NCI-H510A treated with DMSO at 0.1 percent for 48 hours (cell line): ENCODE measurements at places on chromosomes 7 and 10.

- no peak for DNase-seq
Observed at GRCh38 chr10:101447477-101447876, 93.5 kb downstream of the BTRC start.

- no peak for DNase-seq
Observed at GRCh38 chr7:50211130-50212015, 93.1 kb upstream of the IKZF1 start.

DNA sequence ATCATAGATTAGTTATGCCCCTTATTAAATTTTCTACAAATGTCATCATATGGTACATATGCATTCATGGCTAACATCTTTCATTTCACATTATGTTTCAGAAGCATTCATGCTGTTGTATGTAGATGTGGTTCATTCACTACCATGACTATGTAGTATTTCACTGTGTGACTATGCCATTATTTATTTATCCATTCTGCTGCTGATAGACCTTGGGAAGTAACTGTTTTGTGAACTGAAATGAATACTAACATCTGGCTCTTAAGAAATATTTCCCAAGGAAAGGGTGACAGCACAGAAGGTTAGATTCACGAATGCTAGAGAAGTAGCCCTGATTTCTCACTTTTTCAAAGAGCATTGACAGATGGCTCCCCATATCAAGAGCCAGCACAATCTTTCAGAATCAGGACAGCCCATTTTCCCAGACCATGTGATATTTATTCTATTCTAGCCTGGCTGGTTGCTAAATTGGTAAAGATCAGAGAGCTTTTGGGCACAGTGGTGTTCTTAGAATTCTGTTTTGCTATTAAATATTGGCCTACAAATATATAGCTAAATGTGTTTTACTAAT is 157.4 kb downstream of the DYNC1I1 start:
- no peak for DNase-seq

DNA sequence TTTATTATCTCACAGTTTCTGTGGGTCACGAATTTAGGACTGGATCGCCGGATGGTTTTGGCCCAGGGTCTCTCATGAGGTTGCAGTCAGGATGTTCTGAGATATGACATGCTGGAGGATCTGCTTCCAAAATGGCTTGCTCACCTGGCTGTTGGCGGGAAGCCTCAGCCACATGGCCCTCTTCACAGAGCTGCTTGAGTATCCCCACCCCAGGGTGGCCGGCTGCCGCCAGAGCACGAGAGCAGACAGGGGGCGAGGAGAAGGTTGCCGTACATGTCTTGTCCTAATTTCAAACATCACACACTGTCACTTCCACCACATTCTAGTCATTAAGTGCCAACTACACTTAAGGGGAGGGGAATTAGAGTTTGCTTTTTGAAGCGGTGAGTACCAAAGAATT is 365.8 kb downstream of the FGFR2 start:
- no peak for DNase-seq

GRCh38 chr10:12019283-12019971 is 23.2 kb downstream of the UPF2 start:
- DNase-seq, result no peak

DNA sequence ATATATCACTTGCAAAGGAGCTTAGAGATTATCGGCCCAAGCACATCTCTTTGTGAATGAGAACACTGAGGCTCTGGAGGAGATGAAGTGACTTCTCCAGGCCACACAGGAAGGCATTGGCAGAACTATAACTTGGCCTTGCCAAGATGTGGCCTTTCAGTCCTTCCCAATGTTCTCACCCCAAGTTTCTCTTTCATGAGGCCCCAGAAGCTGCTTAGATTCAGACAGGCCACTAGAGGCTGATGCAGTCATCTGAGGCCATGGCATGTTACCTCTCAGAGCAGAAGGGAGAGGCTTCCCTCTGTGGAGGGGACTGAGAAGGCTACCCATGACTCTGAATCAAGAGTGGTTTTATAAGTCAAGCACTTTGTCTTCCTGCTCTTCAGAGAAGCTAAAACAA is 1003.7 kb downstream of the LRMDA start:
- no peak for DNase-seq

GRCh38 chr10:60974463-60975149 is 30.6 kb upstream of the RHOBTB1 start:
- no peak for DNase-seq

DNA sequence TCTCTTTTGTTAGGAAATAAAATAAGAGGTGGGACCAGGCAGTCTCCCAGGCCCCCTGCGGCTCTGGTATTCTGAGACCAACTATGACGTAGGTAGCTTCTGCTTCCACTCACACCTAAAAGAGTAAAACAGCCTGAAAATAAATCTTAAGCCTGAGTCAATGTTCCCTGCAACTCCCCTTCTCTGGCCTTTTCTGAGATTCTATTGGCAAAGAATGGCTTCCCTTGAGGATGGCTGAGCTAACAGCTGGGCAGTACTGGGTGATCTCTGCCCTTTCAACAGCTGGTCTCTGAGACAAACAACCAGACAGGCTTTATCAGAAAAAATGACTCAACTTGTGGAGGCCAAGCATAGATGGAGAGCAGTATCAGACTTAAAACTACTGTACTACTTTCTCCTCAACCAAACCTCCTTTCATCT is 58.7 kb downstream of the CREB3L2 start:
- no peak for DNase-seq

- DNase-seq, result no peak
Observed at GRCh38 chr7:990352-990932, 7.5 kb downstream of the CYP2W1 start.

- DNase-seq, result no peak
Observed at GRCh38 chr7:104931181-104931781, 82.7 kb upstream of the KMT2E start.

- DNase-seq, result peak; percentile 26
Observed at GRCh38 chr7:110065121-110065520, 1025.8 kb upstream of the LRRN3 start.

- DNase-seq, result no peak
Observed at GRCh38 chr7:2387897-2388636, 15.3 kb upstream of the CHST12 start.

DNA sequence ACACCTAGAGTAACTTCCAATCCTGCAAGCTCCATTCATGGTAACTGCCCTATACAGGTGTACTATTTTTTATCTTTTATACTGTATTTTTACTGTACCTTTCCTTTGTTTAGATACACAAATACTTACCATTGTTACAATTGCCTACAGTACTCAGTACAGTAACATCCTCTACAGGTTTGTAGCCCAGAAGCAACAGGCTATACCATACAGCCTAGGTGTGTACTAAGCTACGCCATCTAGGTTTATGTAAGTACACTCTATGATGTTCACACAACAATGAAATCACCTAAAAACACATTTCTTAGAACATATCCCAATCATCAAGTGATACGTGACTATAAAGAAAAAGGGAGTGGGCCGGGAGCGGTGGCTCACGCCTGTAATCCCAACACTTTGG is 53.1 kb upstream of the SLIT1 start:
- no peak for DNase-seq

DNA sequence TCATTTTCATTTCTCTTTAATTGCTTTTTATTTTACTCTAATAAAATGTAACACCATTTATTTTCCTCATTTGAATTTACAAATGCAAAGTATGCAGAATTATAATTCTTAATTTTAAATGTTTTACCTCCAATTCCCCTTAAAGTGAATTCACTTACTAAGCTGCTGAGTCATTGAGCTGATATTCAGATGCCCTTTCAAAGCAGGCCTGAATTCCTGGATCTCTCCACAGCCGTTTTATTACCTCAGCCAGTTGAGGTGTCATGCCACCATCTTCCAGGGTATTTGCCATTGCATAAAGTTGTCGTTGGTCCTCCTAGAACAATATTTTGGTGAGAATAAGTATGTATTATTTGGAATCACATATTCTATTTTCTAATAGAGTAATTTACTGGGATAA is 33.2 kb downstream of the GNAT3 start:
- DNase-seq, result no peak

DNA sequence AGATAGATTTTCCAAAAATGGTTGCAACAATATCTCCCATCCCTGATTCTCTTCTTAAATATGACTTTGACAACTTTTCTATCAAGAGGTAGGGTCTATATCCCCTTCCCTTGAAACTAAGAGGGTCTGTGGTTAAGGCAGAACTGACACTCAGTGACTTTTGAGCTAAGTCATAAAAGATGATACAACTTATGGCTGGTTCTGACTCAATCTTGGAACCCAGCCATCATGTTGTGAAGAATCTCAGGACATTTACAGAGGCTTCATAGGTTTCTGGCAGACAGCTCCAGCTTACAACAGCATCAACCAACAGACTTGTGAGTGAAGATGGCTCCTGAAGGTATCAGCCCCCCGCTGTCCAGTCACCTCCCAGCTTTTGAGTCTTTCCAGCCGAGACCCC is 203.5 kb downstream of the RNLS start:
- no peak for DNase-seq

DNA sequence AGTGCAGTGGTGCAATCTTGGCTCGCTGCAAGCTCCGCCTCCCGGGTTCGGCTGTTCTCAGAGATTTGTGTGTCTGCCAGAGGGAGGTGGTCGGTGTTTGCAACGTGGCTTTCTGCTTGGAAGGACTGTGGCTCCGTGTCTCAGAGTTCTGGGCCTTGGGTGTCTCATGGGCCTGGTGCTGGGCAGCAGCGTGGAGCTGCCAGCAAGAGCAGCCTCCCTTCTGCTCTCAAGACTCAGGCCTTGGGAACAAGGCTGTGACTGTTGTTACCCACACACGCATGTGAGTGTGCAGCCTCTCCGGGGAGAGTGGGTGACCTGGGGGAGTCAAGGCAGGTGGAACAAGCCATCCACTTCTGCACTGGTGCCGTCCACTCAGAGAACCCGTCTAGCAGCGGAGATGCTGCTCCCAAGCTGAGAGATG is 52.0 kb downstream of the VIPR2 start:
- no peak for DNase-seq

DNA sequence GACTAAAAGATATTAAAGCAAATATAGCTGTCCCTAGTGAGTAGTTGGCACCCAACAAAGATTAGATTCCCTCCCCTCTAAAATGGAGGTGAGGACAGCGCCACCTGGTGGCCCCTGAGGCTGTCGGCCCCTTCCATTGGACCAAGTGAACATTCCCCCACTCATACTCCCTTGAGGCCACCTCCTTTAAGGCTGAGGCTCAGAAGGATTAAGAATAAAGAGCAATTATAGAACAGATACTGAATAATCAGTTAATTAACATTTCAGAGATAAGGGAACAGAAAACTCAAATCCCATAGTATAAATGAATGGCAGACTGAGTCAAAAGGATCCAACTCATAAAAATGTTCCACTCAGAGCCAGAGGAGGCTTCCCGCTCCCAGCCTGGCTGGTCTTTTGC is 130.4 kb upstream of the GHITM start:
- no peak for DNase-seq

- DNase-seq, result no peak
Observed at GRCh38 chr10:124646483-124647352, 97.5 kb downstream of the FAM53B start.

- no peak for DNase-seq
Observed at GRCh38 chr10:131792011-131792651, 108.7 kb upstream of the PPP2R2D start.

GRCh38 chr10:21715531-21716195 is 181.6 kb downstream of the MLLT10 start:
- no peak for DNase-seq

- no peak for DNase-seq
Observed at GRCh38 chr10:6044060-6044459, 18.1 kb downstream of the IL2RA start.

DNA sequence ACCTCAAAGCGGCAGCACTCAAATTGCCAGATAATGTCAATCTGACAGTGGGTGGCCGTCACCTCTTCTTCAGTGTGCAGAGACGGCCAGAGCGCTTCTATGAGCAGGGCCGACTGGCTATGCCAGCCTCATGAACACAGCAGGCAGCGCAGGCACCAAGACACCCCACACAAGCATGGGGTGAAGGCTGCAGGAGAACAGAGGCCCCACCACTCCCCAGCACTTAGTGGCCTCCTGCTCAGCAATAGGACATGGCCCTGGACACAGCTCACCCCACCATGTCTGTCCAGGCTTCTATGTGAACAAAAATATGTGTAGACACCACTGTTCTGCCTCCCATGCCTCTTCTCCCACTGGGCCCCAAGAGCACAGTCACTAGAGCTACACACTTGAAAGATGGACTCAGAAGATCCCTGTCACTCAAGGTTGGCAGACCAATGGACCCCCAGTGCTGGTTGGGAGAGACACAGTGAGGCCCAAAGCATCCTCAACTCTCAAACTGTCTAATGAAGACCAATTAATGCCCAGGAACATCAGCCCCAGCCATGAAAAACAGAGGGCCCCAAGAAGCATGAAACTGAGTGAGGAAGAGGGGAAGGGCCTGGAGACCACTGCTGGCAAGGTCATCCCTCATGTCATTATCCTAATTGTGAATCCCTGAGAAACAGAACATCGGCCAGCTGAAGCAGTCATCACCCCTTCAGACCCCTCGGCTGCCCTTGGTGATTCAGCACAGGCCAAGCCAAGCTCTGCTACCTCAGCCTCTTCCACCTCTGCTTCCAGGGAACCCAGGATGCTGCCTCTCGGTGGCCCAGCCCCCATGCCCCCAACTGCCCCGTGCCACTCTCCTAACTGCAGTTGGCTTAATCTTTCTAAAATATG is 77.7 kb downstream of the GRID1 start:
- no peak for DNase-seq

DNA sequence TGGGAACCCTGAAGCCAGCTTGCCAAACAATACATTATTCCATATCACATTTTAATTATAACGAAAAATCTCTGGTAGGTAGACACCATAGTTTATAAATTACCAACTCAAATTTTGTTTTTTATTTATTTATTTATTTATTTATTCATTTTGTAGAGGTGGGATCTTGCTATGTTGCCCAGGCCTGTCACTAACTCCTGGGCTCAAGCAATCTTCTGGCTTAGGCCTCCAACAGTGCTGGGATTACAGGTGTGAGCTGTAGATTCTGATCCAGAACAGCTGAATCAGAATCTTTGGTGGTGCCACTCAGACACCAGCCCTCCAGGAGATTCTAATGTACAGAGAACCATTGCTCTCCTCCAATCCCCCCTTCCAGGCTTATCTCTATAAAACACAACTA is 1.7 kb downstream of the PON2 start:
- DNase-seq, result no peak

GRCh38 chr10:11680496-11680895 is 61.7 kb upstream of the ECHDC3 start:
- DNase-seq, result no peak

DNA sequence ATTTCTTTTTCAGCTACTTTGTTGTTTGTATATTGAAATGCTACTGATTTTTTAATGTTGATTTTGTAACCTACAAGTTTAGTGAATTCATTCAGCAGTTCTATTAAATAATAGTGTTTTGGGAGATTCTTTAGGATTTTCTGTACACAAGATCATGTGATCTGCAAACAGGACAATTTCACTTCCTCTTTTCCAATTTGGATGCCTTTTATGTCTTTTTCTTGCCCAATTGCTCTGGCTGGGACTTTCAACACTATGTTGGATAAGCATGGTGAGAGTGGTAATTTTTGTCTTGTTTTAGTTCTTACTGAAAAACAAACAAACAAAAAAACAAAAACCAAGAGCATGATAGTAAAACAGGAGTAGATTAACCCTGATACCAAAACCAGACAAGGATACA is 316.2 kb downstream of the ATRNL1 start:
- DNase-seq, result no peak

- no peak for DNase-seq
Observed at GRCh38 chr7:110061387-110061786, 1029.5 kb upstream of the LRRN3 start.
